ENCODE measurements at places on chromosomes 11 and 22. TPM values are rescaled to one million over a fixed set of nuclear protein-coding genes. Genes with fewer than 3 reads are reported as not detected.

- H3K4me3 ChIP-seq: no peak overlapping the region
- DNase-seq: no peak
- H3K36me3 ChIP-seq: no peaks in the 10 kb centered on the region
- peaks cover 25% of the 10 kb centered on the region for H3K4me1 ChIP-seq
- H3K27ac ChIP-seq: no peak overlapping the region
Measured at GRCh38 chr11:61010466-61011228, 39.2 kb downstream of the CD6 start.

GRCh38 chr22:50473855-50474671, 772 bp downstream of the SBF1 start:
- peak overlapping the region; percentile 63 for H3K4me3 ChIP-seq
- DNase-seq: peak; percentile 37
- H3K36me3 ChIP-seq: no peaks in the 10 kb centered on the region
- H3K27ac ChIP-seq: peak overlapping the region; percentile 73

GRCh38 chr11:105224482-105225253, 85.1 kb upstream of the CARD18 start:
- H3K27me3 ChIP-seq: no peaks in the 10 kb centered on the region
- no peak overlapping the region for H3K4me3 ChIP-seq
- H3K36me3 ChIP-seq: no peaks in the 10 kb centered on the region
- no peak for DNase-seq
- H3K4me1 ChIP-seq: no peaks in the 10 kb centered on the region

- H3K27me3 ChIP-seq: peaks cover under 1% of the 10 kb centered on the region
- H3K27ac ChIP-seq: no peak overlapping the region
- H3K4me3 ChIP-seq: no peak overlapping the region
Measured at GRCh38 chr22:32080904-32081303, 37.8 kb downstream of the SLC5A1 start.

DNA sequence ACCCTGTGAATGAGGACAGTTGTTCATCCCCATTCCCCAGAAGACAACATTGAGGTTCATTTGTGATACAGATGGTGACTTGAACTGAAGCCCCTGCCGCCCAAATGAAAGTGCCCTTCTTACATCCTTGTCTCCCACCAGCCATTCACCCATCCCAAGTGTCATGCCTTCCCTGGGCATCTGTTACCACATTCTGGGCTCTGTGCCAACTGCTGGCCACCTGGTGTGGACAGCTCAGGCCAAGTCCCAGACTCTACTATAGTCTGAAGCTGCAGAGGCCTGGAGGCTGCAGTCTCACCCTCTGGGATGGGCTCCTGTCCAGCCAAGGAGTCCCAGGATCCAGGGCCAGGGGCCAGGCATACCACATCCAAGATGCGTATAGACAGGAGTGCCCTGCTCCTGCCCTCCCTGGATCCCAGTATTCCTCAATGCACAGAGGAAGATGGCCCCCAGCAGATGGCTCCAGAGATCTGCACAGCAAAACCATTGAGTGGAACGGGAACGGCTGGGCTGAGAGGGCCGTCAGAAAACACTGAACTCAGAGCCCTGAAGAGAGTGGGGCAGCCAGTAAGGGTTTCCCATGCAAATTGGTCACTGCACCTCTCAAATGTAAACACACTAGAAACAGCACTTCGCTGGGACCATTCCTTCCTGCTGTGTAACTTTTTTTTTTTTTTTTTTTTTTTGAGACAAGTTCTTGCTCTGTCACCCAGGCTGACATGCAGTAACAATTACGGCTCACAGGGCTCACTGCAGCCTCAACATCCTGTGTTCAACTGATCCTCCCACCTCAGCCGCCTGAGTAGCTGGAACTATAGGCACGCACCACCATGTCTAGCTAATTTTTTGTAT, 22.8 kb downstream of the ARRB1 start:
- peak; percentile 58 for DNase-seq
- H3K4me1 ChIP-seq: peaks cover 24% of the 10 kb centered on the region
- H3K4me3 ChIP-seq: no peak overlapping the region
- no peak overlapping the region for H3K27ac ChIP-seq

DNA sequence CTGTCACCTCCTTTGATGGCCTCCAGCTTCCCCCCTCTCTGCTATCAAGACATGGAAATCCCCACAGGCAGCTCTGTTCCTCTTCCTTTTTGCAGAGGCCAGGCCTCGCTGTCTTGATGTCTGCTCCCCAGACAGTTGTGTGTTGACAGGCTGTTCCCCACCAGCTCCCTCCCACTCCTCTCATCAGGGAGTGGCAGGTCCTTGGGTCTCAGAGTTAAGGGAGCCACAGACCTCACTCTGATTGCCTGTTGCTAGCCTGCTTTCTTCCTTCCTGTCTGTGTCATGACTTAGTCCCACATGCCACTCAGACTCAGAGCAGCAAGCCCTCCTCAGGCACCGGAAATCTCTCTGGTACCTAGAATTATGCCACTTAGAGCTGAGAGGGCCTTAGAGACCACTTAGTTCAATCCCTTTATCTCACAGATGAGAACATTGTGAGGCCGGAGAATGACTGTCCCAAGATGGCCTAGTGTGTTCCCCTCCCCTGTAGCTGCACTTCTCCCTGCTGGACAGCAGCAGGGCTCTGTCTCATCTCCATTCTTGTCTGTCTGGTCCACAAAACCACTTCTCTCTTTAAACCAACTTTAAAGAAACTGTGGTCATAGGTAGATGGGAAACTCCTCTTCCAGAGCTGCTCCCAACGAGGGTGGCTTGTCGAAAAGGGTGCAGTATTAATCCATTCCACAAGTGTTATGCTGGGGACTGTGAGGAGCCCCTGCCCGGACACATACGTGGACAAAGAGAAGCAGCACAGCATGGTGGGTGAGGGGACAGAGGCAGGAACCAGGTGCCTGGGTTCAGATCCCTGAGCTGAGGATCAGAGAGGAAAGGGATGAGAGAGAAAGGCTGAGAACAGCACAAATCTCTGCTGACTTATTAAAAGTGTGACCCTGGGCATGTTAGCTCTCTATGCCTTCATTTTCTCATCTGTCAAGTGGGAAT, 4.2 kb downstream of the AMPD3 start:
- H3K4me3 ChIP-seq: no peak overlapping the region
- no peak overlapping the region for H3K27ac ChIP-seq
- DNase-seq: no peak
- H3K27me3 ChIP-seq: no peaks in the 10 kb centered on the region
- H3K4me1 ChIP-seq: peaks cover 23% of the 10 kb centered on the region
- no peaks in the 10 kb centered on the region for H3K36me3 ChIP-seq

The SAAL1 gene
- 13.1 TPM for total RNA-seq

Data from astrocyte (in vitro differentiated cells and primary cell).